ENCODE measurements at places on chromosomes 5 and 9.

GRCh38 chr9:129140397-129141065 is 29.3 kb downstream of the PTPA start:
- peak; percentile 76 for DNase-seq

- DNase-seq: peak; percentile 76
Measured at GRCh38 chr5:140322751-140323731, 20.1 kb upstream of the PFDN1 start.

GRCh38 chr9:27059907-27060306 is 49.1 kb upstream of the TEK start:
- peak; percentile 30 for DNase-seq

DNA sequence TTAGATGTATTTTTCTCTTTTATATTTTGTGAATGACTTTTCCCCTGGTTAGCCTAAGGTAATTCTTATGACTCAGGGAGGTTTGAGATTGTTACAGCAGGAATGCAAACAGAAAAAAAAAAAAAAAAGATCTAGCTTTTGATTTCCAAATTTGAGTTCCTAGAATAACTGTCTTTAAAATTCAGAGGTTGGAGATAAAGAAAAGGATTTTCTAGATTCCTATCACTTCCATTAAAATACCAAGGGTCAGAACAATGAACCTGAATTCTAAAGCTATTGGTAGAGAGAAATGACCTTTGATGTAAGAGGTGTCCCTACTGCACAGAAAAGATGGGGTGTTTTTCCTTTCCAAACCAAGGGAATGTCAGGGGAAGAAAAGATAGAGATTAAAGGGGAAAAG is 262.5 kb downstream of the DOCK8 start:
- no peak for DNase-seq

GRCh38 chr5:149038336-149039080 is 24.4 kb downstream of the SH3TC2 start:
- no peak for DNase-seq

GRCh38 chr5:169861934-169862333 is 118.4 kb downstream of the INSYN2B start:
- DNase-seq: peak; percentile 37
